Aorta (tissue), 5 donors: ENCODE measurements at places on chromosomes 11 and 22.
A peak's percentile ranks its signal among the peaks of the same experiment; 100 is the strongest.

- H3K27ac ChIP-seq: no peak overlapping the region
- no peak for DNase-seq
- H3K36me3 ChIP-seq: no peaks in the 10 kb centered on the region
Observed at GRCh38 chr11:78940500-78941225, 366.0 kb upstream of the NARS2 start.

DNA sequence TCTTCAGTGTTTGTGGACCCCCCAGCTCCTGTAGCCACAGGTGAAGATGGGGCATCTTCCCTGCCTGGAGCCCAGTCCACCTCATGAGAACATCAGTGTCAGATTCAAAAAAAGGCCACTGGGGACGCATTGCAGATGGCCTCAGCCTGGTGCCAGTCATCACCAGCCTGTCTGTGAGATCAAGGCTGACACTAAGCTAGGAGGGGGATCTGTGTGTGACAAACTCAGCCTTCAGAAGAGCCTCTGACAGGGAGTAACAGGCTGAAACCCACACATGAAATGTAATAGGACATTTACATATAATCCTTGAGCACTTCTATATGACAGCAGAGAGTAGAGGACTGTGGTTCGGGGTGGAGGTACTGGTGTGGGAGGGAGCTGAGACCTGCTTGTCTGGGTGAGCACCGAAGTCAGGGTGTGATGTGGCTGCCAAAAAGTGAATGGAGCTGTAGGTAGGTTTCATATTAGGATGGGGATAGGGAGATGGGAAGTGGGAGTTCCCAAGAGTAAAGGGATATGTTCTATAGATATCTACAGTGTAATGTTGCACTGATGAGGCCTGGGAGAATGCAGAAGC lies 20.5 kb upstream of the CCDC134 start:
- no peaks in the 10 kb centered on the region for H3K27me3 ChIP-seq
- no peaks in the 10 kb centered on the region for H3K4me1 ChIP-seq
- no peaks in the 10 kb centered on the region for H3K36me3 ChIP-seq
- H3K4me3 ChIP-seq: no peak overlapping the region
- peak; percentile 34 for DNase-seq

DNA sequence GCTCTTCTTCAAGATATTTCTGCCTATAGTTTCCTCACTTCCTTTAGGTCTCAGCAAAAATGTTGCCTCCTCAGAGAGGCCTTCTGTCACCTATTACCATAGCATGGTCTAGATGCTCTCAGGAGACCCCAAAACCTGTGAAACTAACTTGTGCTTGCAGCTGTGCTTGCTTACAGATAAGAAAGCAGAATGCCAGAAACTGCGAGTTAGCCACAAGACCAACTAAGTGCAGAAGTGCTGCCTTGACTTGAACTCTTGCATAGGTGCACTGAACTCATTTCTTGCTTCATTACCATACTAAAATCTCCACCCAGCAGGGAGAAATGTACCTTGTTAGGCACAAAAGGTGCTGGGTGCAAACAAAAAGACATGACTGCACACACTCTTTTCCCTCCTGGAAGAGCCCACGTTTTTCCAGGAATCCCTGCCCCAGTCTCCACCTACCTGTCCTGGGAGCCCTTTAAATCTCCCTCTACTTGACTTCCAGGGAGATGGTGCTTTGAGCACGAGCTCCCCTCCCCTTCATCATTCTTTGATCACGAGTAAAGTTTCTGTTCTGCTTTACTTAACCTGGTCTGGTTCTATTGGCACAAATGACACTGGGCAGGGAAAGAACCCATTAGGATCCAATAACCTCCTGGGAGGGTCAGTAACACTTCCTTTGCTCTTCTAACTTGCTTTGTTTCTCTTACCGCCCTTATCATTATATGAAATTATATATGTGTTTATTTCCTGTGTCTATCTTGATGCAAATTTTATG lies 137.7 kb upstream of the DDI1 start:
- H3K36me3 ChIP-seq: no peaks in the 10 kb centered on the region
- H3K4me3 ChIP-seq: no peak overlapping the region
- H3K4me1 ChIP-seq: no peaks in the 10 kb centered on the region
- H3K27ac ChIP-seq: no peak overlapping the region
- no peak for DNase-seq

GRCh38 chr11:60918939-60919265 lies 4.9 kb downstream of the TMEM109 start:
- no peak for DNase-seq
- no peaks in the 10 kb centered on the region for H3K4me1 ChIP-seq
- H3K27ac ChIP-seq: no peak overlapping the region
- H3K36me3 ChIP-seq: no peaks in the 10 kb centered on the region

GRCh38 chr11:69267395-69267805 lies 26.6 kb upstream of the MYEOV start:
- H3K27ac ChIP-seq: no peak overlapping the region
- H3K36me3 ChIP-seq: no peaks in the 10 kb centered on the region
- H3K4me1 ChIP-seq: no peaks in the 10 kb centered on the region
- no peak overlapping the region for H3K4me3 ChIP-seq
- no peak for DNase-seq

GRCh38 chr11:10622957-10623791 lies 54.7 kb upstream of the LYVE1 start:
- H3K36me3 ChIP-seq: peaks cover 6% of the 10 kb centered on the region
- H3K4me1 ChIP-seq: no peaks in the 10 kb centered on the region
- DNase-seq: peak; percentile 73
- peak overlapping the region; percentile 62 for H3K27ac ChIP-seq
- H3K27me3 ChIP-seq: no peaks in the 10 kb centered on the region

DNA sequence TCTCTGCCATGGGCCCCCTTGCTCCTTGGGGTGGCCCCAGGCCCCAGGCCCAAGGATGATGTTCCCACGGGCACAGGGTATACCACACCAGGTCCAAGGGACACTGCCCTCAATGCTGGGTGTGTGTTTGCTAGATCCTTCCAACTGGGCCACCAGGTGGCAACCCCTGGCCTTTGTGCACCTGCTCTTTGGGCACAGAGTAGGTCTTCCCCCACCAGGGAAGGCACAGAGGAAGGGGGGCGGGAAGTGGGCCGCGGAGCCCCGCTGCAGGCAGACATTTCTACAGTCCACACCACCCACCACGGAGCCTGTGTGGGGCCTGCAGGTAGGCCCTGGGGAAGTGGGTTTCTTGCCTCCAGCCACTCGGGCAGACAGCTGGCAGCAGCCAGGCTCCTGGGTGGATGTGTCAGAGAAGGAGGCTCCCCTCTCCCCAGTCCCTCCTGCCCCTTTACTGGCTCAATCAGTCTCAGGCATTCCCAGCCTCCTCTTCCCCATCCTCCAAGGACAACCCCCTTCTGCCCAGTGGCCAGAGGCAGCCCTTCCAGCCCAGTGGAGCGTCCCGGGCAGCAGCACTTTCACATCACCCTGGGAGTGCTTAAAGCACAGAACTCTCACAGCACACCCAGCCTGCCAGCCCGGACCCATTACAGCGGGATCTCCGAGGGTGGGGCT lies 21.6 kb downstream of the MAFF start:
- no peak overlapping the region for H3K4me3 ChIP-seq
- H3K36me3 ChIP-seq: peaks cover 6% of the 10 kb centered on the region
- DNase-seq: no peak
- H3K27me3 ChIP-seq: no peaks in the 10 kb centered on the region
- no peaks in the 10 kb centered on the region for H3K4me1 ChIP-seq

- no peaks in the 10 kb centered on the region for H3K4me1 ChIP-seq
- H3K36me3 ChIP-seq: no peaks in the 10 kb centered on the region
- no peak for DNase-seq
- H3K27ac ChIP-seq: no peak overlapping the region
Observed at GRCh38 chr11:111463276-111463675, 48.9 kb downstream of the BTG4 start.

- H3K27ac ChIP-seq: no peak overlapping the region
- H3K4me3 ChIP-seq: no peak overlapping the region
- H3K36me3 ChIP-seq: no peaks in the 10 kb centered on the region
Observed at GRCh38 chr22:49737101-49737551, 90.5 kb downstream of the BRD1 start.

GRCh38 chr11:1233351-1234053 lies 10.6 kb downstream of the MUC5B start:
- no peaks in the 10 kb centered on the region for H3K27me3 ChIP-seq
- H3K4me1 ChIP-seq: no peaks in the 10 kb centered on the region
- DNase-seq: peak; percentile 30
- H3K4me3 ChIP-seq: no peak overlapping the region

- no peak overlapping the region for H3K4me3 ChIP-seq
- DNase-seq: no peak
- H3K4me1 ChIP-seq: no peaks in the 10 kb centered on the region
- no peaks in the 10 kb centered on the region for H3K27me3 ChIP-seq
- no peaks in the 10 kb centered on the region for H3K36me3 ChIP-seq
Observed at GRCh38 chr22:42052765-42053164, 17.8 kb downstream of the NAGA start.

GRCh38 chr22:37203354-37204044 lies 8.8 kb downstream of the SSTR3 start:
- no peak overlapping the region for H3K4me3 ChIP-seq
- no peak overlapping the region for H3K27ac ChIP-seq
- no peaks in the 10 kb centered on the region for H3K36me3 ChIP-seq
- no peaks in the 10 kb centered on the region for H3K27me3 ChIP-seq
- no peaks in the 10 kb centered on the region for H3K4me1 ChIP-seq

DNA sequence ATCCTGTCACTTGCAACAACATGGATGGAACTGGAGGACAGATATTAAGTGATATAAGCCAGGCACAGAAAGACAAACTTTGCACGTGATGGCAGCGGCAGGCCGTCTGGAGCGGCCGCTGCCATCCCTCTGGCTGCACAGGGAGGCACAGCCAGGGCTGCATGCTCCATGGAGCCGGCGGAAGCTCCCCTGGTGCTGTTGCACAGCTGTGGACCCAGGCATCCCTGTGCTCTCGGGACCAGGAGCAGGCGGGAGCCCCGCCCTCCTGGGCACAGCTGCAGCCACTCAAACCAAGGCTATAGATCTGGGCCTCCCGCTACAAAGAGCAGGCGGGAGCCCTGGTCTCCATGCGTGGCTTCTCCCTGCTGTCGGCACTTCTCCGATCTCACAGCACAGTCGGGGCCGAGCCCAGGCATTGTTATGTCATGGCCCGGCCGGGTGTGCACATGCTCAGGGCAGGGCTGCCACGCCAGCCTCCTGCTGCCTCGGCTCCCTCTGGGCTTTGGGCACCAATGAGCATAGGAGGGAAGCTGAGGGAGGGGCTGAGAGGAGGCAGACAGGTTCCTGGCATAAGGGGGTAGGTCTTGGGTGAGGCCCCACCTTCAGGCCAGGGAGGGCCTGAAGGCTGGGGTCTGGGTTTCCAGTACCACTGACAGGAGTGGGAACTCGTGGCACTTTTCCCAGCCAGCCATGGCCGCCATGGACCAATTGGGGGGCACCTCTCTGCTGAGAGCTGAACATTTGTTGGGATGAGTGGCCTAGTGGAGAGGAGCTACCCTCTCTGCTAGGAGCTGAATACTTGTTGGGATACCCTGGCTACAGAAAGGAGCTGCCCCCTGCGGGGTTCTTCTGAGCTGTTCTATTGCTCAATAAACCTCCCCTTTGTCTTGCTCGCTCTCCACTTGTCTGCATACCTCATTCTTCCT lies 16.7 kb downstream of the RRP8 start:
- H3K27me3 ChIP-seq: no peaks in the 10 kb centered on the region
- no peak overlapping the region for H3K4me3 ChIP-seq
- no peak for DNase-seq
- no peak overlapping the region for H3K27ac ChIP-seq
- no peaks in the 10 kb centered on the region for H3K4me1 ChIP-seq

DNA sequence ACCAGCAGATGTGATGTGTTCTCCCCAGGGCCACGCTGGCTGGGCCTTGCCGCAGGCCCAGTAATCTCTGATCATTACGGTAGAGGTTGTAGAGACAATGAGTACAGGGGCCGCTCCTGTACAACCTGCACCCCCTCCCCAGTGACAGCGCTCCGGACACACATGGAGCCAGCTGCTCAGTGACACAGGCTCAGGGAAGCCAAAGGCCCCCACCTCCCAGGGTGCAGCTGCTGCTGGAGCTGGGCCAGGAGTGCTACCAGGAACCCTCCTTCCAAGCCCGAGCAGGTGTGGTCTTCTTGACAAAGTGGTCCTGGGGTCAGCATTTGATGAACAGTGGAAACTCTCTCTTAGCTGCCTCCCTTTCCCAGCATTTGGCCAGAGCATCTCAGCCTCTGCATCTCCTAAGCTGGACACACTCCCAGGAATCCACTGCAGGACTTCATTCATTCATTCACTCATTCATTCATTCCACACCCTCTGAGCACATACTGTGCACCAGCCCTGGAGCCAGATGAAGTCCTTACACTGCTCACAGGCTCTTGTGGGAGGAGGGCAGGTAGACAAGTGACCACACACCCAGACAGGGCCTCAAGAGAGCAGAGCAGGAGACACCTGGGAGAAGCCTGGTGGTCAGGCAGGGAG lies 49.6 kb upstream of the MPEG1 start:
- no peaks in the 10 kb centered on the region for H3K27me3 ChIP-seq
- DNase-seq: no peak
- H3K36me3 ChIP-seq: no peaks in the 10 kb centered on the region
- H3K4me1 ChIP-seq: no peaks in the 10 kb centered on the region
- no peak overlapping the region for H3K27ac ChIP-seq

- H3K27me3 ChIP-seq: no peaks in the 10 kb centered on the region
- no peak overlapping the region for H3K27ac ChIP-seq
- H3K36me3 ChIP-seq: no peaks in the 10 kb centered on the region
- no peak for DNase-seq
Observed at GRCh38 chr11:130411223-130411622, 17.2 kb downstream of the ADAMTS8 start.

GRCh38 chr11:107301878-107302277 lies 155.7 kb downstream of the CWF19L2 start:
- H3K27me3 ChIP-seq: no peaks in the 10 kb centered on the region
- H3K36me3 ChIP-seq: no peaks in the 10 kb centered on the region
- no peaks in the 10 kb centered on the region for H3K4me1 ChIP-seq

DNA sequence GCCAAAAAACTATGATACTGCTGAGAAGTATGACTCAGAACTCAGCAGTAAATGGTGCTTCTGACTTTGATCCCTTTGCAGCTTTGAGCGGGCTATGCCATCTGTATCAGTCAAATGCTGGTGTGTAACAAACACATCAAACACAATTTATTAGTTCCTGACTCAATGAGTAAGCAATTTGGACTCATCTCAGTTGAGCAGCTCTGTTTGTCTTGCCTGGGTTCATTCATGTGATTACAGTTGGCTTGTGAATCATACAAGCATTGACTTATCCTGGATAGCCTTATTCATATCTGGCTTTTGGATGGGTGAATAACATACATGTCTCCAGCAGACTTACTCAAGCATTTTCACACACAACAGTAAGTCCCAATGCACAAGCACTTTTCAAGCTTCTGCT lies 858.8 kb downstream of the METTL15 start:
- no peaks in the 10 kb centered on the region for H3K27me3 ChIP-seq
- H3K27ac ChIP-seq: no peak overlapping the region
- no peak for DNase-seq
- no peak overlapping the region for H3K4me3 ChIP-seq
- H3K36me3 ChIP-seq: no peaks in the 10 kb centered on the region
- H3K4me1 ChIP-seq: no peaks in the 10 kb centered on the region

GRCh38 chr11:125401746-125402145 lies 94.3 kb downstream of the FEZ1 start:
- no peaks in the 10 kb centered on the region for H3K4me1 ChIP-seq
- H3K27ac ChIP-seq: no peak overlapping the region
- H3K4me3 ChIP-seq: no peak overlapping the region

- H3K4me1 ChIP-seq: no peaks in the 10 kb centered on the region
- DNase-seq: no peak
- H3K27ac ChIP-seq: no peak overlapping the region
- H3K36me3 ChIP-seq: no peaks in the 10 kb centered on the region
- H3K27me3 ChIP-seq: no peaks in the 10 kb centered on the region
Observed at GRCh38 chr11:39374963-39375698, 2084.3 kb downstream of the LRRC4C start.
